ENCODE measurements at places on chromosomes 2 and 18.

- DNase-seq: no peak
Measured at GRCh38 chr2:892892-893291, 57.8 kb upstream of the SNTG2 start.

DNA sequence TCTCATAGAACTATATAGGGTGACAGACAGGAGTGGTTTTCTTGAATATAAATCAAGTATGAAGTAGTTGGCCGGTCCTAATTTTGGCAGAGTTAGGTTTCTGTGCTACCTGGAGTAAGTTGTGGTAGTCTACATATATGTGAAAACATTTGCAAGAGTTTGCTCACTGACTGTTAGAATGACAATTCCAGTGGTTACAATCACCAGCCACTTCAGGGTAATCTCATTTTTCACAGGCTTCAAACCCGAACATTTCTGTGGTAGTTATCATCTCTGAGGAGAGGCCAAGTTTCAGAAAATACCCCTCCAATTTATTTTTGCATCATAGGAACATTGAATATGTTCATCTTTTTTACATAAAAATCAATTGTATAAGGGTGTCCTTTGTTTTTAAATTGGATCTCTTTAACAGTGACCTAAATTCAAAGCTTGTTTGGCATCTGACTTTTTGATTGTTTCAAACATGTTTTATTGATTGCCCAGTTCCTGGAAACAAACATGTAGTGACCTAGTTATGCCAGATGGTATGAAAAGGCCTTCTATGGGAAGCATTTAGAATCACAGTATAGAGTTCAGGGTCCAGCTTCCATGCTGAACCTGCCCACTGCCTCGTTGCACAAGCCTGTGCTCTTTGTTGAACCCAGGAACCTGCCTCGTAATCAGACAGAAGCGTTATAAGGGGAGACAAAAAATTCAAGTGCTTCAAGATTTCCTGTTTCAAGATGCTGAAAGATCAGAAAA is 250.6 kb downstream of the LTBP1 start:
- no peak for DNase-seq

GRCh38 chr2:64606479-64607363 is 47.0 kb downstream of the SERTAD2 start:
- DNase-seq: peak; percentile 59

GRCh38 chr2:237025090-237025865 is 60.4 kb upstream of the COPS8 start:
- DNase-seq: no peak

DNA sequence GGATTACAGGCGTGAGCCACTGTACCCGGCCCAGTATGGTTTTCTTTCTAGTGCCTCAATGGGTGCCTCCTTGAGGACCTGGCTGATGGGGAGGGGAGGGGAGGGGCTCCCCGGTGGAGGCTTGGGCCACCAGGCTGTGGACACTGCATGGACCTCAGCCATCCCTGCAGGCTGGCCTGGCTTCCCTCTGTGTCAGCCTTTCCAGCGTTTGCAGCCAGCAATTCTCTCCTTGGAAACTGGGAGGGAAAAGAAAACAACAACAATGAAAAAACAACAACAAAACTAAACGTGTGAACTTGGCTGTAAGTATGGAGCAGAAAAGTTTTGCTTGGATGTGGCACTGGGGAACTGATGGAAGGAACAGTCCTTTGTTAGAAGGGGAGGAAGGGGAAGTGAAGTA is 159.3 kb downstream of the GLI2 start:
- DNase-seq: no peak

DNA sequence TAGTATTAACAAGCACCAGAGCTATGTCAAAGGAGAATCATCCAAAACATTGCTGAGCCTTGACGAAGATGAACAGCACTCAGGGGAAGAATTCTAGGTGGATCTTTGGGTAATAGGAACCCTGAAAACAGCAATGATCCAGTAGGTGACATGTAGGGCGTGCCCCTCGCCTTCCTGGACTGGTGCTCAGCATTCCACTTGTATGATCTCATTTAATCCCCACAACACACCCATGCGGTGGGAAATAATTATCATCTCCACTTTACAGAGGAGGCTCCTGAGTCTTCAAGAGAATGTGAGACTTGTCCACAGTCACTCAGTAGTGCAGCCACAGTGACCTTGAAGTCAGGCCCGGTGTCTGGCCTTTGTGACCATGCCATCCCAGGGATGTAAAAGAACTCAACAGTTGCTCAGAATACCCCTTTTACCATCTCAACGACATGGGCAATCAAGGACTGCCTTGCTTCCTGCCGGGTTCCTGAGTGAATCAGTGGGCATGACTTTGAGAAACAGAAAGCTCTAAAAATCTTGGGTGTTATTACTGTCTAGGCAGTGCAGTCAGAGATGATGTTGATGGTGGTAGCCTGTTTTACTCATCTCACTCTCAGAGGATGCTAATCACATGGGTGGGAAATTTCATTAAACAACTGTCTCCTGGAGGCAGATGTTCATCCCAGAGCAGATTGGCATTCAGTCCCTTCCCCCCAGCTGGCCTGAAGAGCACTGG is 161.6 kb downstream of the BCL11A start:
- no peak for DNase-seq

- DNase-seq: no peak
Measured at GRCh38 chr2:232483311-232483922, 4.2 kb downstream of the ECEL1 start.

- peak; percentile 43 for DNase-seq
Measured at GRCh38 chr2:174342686-174343342, 8.1 kb downstream of the SP9 start.

DNA sequence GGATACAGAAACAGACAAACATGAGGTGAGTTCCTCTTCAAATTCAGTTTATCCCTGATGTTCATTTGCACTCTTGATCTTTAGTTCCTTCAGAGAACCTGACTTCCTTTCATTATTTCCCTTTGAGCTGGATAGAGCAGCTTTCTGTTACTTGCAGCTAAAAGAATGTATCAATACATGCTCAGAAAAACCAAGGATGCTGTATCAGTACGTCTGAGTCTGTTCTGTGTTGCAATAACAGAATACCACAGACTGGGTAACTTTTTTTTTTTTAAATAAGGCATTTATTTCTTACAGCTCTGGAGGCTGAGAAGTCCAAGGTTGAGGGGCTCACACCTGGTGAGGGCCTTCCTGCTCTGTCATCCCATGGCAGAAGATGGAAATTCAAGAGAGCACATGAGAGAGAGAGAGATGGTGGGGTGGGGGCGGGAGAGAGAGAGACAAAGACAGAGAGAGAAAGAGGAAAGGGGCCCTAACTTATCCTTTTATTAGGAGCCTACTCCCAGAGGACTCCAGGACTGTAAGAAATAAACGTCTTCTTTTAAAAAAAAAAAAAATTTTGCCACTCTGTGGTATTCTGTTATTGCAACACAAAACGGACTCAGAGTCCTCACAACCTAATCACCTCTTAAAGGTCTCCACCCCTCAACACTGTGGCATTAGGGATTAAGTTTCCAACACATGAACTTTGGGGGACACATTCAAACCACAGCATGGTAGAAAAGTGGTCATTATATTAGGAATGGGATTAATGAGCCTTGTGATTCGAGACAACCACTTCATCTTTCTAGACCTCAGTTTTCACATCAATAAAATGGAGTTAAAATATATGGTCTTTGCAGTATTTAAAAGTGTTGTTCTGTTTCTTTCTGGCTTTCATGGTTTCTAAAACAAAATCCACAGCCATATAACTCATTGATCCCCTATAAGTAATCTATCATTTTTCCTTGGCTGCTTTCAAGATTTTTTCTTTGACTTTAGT is 18.4 kb upstream of the SELENOI start:
- no peak for DNase-seq

GRCh38 chr2:76678383-76679024 is 843.7 kb downstream of the LRRTM4 start:
- DNase-seq: no peak

- no peak for DNase-seq
Measured at GRCh38 chr2:162111958-162112850, 38.2 kb upstream of the DPP4 start.

DNA sequence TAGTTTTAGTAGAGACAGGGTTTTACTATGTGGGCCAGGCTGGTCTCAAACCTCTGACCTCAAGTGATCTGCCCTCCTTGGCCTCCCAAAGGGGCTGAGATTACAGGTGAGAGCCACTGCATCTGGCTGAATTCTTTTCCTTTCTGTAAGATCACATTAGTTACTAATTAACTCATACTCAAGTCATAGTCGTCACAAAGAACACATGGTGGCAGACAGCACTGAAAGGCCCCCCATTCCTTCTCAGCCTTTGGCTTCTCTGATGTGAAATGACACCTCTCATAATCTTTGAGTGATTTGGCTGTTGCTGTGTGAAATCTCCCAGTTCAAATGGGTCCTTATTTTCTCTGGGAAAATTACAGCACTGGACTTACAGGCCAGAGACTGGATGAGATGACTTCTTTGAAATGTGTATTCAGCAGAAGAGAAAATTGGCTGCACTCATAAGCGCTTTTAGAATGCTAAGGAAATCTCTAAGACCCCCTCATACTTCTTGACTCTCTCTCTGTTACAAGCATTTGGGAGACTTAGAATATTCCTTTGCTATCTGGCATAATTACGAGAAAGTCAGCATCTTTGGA is 764.8 kb downstream of the RNF144A start:
- no peak for DNase-seq

DNA sequence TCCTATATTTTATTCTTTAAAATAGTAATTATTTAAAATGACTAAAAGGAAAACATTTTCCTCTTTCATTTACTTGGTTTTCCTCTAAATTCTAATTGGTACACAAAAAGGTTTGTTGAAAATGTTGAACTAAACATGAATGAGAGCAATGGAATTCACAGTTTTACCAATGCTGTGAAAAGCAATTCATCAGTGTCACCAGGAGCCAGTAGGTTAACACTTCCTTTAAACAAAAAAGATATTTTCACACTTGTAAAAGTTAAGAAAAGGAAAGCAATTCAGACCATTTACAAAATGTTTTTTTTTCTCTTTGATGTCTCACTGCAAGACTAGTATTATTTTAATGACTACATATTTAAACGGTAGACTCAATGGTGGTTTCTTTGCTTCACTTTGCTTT is 341.6 kb downstream of the RIT2 start:
- DNase-seq: no peak

DNA sequence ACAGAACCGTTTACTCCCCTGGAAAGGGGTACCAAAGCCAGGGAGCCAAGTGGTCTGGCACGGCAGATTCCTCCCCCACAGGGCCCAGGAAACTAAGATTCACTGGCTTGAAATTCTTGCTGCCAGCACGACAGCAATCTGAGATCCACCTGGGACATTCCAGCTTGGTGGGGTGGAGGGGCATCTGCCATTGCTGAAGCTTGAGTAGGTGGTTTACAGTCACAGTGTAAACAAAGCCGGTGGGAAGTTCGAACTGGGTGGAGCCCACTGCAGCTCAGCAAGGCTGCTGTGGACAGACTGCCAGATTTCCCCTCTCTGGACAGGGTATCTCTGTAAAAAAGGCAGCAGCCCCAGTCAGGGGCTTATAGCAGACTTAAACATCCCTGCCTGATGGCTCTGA is 901.7 kb upstream of the LRRTM1 start:
- no peak for DNase-seq

- no peak for DNase-seq
Measured at GRCh38 chr18:27378431-27379095, 193.5 kb upstream of the CHST9 start.

DNA sequence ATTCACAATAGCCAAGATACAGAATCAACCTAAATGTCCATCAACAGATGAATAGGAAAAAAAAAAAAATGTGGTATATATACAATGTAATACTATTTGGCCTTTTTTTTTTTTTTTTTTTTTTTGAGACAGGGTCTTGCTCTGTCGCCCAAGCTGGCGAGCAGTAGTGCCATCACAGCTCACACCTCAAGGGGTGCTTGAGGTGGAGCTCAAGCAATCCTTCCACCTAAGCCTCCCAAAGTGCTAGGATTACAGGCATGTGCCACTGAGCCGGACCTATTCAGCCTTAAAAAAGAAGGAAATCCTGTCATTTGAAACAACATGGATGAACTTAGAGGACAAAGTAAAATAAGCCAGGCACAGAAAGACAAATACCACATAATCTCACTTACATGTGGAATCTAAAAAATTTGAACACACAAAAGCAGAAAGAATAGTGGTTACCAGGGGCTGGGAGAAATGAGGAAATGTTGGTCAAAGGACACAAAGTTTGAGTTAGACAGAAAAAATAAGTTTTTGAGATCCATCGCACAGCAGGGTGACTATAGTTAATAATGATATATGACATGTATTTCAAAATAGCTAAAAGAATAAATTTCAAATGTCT is 26.0 kb downstream of the TLK1 start:
- DNase-seq: no peak
